Epithelial cell of proximal tubule (primary cell): ENCODE measurements at places on chromosomes 3 and 15. TPM values are rescaled to one million over a fixed set of nuclear protein-coding genes. Genes with fewer than 3 reads are reported as not detected.

ZFYVE19 gene
- 30.0 and 34.8 TPM in 2 replicates for total RNA-seq

RHOV gene
- total RNA-seq: 1.7 and 3.1 TPM in 2 replicates

SYNM gene
- 2.1 and 2.8 TPM in 2 replicates for total RNA-seq

DNA sequence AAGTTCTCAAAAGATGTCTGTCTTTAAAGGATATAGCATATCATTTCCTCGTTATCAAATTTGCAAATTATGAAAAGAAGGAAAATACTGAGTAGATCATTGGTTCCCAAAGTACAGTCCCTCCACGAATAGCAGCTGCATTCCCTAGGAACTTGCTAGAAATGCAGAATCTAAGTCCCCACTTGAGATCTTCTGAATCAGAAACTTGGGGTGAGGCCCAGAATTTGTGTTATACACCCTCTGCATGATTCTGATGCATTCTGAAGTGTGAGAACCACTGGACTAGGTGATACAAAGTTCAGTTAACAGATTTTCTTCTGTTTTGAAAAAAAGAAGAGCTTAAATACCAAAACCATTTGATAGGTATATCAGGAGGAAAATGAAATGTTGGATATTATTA, 77.1 kb downstream of the SLC25A26 start:
- DNase-seq: no peak
